Stimulated activated CD8-positive, alpha-beta memory T cell treated with anti-CD3 and anti-CD28 coated beads, Interleukin-4, amount 100 ng/mL, for 1 hour (primary cell): ENCODE measurements at places on chromosomes 1 and 21.

DNA sequence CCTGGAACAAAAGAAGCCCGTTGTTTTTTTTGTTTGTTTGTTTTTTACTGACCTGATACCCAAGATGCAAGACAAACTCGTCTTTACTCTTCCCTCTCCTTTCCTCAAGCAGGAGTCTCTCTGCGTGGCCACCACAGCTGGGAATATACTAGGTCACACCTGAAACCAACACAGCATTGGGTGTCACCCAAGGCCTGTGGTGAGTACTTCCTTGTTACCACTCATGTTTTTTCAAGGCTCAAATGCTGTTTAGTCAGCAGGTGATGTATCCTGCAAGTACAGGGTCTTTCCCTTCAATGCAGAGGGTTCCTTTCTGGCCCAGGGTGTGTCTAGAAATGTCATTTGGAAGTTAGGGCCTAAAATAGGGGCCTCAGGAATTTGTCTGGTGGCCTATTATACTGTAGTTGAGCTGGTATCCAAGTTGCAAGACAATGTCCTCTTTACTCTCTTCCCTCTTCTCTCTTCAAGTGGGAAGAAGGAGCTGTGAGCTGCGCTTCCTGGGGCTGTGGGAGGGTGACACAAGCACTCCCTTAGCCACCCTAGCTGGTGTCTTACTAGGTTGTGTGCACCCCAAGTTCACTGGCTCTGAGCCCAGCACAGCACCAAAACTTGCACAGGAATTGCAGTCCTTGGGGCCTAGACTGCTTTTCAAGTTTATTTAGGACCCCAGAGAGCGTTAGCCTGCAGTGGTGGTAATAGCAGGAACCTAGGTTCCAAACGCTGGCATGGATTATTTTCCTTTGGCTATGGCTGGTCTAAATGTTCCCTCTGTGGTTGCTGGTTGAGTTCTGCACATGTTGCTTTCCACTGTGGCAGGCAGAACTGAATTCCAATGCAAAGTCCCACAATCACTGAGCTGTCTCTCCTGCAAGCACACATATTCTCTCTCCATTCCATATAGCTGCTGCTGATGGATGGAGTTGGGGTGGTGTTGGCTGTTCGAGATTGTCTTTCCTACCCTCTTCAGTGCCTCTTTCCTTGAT lies 91.4 kb upstream of the LYPLAL1 start:
- no peak for DNase-seq

GRCh38 chr1:41670217-41670957 lies 185.9 kb upstream of the EDN2 start:
- DNase-seq = no peak

DNA sequence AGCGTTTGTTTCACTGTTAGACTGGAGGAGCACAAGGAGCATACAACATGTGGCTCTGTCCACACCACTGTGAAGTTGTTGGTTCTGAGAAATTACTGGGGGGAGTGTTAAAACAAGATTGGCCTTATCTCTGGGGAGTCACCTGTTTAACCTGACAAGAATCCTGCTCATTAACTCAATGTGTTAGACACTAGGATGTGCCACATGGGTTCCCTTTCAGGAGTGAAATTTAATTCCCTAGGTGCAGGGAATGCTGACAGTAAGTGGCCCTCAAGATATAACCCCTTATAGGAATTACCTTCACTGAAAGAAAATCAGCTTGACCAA lies 45.8 kb upstream of the WNT2B start:
- no peak for DNase-seq

DNA sequence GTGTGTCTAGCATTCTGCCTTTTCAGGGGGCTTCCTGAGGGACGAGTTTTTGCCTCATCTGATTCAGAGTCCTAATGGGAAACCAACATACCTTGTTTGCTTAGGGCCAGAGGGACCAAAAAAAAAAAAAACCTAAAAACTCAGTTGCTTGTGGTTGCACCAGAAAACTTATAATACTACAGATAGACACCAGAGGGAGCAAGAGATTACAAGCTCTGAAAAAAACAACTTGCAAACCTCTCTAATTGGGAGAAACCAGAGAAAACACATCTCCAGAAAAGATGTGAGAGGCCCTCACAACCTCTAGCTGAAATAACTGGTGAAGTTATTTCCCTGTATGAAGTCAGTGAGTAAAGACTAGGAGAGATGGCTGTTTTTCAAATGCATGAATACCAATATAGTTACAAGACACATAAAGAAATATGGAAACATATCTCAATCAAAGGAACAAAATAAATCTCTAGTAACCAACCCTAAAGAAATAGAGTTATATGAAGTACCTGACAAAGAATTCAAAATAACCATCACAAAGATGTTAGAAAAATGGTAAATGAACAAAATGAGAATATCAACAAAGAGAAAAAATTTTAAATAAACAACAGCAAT lies 233.7 kb upstream of the NFIA start:
- DNase-seq = no peak

- no peak for DNase-seq
Measured at GRCh38 chr1:41101950-41102607, 80.6 kb upstream of the SLFNL1 start.

GRCh38 chr1:54846716-54847284 lies 40.2 kb downstream of the DHCR24 start:
- DNase-seq = no peak

DNA sequence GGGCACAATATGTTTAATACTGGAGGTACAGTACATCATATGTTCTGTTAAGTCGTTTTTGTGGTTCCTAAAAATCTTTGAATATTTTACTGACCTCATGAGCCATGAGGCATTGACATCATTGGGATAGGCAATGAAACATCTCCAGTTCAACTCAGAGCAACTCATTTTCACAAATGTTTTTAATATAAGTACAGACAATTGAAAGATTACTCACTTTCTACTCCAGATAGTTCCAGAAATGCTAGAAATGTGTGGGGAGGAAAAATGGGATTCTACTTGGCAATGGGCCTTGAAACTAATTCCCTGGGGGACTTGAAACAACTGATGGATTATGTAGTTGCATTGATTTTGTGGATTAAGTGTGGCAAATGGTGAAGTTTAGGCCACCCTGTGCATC lies 7.2 kb upstream of the C8B start:
- no peak for DNase-seq
